ENCODE measurements at places on chromosomes 13 and 19. TPM values are rescaled to one million over a fixed set of nuclear protein-coding genes. Genes with fewer than 3 reads are reported as not detected.

The C19orf33 gene
- not detected for total RNA-seq

DNA sequence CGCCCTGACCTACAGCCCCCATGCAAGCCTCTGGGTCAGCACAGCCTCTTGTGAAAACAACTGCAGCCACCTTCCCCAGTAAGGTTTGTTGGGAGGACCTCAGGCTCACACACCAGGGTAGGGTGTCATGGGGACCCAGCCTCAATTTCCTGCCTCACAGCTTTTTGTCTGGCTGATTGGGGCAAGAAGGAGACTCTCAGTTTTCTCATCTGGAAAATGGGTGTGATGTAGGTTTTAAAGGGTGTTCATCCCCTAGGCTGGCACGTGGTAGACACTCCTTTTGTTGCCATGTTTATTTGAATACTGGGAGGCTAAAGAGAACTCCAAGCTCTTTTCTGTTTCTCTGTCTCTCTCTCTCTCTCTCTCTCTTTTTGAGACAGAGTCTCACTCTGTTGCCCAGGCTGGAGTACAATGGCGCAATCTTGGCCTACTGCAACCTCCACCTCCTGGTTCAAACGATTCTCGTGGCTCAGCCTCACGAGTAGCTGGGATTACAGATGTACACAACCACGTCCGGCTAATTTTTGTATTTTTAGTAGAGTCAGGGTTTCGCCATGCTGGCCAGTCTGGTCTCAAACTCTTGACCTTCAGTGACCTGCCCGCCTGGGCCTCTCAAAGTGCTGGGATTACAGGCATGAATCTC lies 18.2 kb upstream of the PLAUR start:
- DNase-seq = no peak

DNA sequence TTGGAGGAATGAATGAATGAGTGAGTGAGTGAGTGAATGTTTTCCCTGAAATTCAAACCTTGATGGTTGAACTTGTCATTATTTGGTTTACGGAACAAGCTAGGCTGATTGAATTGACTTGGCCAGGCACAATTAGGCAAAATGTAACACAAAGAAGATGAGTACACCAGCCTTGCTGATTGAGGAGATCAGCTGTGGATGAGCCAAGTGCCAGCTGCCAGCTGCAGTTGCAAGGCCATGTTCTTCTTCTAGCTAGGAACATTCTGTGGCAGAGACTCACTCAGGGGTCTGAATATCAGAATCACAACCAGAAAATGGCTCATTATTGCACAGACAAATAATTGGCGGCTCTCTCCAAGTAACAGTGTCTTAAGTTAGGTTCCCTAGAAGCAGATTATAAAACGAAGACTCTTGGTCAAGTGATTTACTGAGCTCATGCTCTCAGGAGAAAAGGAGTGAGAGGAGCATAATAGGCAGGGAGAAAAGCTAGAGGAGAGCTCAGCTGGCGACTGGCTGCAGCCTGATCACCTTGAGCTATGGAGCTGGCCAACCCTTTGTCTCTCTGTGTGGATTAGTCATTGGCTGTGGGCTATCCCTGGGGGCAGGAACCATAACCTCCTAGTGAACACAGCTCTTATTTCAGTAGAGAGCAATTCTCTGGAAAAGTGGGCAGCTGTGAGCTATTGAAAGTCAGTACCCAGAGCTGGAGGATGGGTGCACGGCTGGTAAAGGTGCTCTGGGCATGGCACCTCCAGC lies 225.3 kb upstream of the SERP2 start:
- DNase-seq = no peak

- DNase-seq = no peak
Measured at GRCh38 chr13:35092751-35093150, 150.7 kb downstream of the NBEA start.

DNA sequence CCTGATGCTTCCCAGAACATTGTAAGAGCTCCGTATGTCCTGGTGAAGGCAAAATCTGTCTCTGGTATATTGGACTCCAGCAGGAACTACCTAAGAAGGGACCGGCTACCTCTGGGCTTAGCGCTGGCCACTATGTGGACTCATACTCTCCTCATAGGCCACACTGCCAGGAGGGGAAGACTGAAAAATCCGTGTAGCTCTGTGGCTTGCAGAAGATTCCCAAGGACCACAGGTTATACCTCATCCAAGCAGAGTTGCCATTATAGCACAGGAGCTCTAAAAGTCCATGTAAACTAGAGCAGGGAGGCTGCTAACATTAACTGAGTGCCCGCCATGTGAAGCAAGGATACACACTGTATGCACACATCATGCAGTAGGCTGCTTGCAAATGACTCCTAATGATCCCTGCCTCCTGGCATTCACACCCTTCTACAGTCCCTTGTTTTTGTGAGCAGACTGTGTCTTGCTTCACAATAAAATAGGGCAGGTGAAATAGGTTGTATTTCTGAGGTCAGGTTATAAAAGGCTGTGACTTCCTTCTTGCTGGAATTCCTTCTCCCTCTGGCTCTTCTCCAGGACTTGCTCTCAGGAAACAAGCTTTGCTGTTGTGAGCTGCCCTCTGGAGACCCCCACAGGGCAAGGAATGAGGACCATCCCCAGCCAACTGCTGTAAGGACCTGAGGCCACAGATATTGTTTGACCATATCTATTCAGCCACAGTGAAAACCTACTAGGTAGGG lies 192.6 kb upstream of the UBL3 start:
- no peak for DNase-seq
